ENCODE measurements at places on chromosomes 7 and 10. TPM values are rescaled to one million over a fixed set of nuclear protein-coding genes. Genes with fewer than 3 reads are reported as not detected.

DNA sequence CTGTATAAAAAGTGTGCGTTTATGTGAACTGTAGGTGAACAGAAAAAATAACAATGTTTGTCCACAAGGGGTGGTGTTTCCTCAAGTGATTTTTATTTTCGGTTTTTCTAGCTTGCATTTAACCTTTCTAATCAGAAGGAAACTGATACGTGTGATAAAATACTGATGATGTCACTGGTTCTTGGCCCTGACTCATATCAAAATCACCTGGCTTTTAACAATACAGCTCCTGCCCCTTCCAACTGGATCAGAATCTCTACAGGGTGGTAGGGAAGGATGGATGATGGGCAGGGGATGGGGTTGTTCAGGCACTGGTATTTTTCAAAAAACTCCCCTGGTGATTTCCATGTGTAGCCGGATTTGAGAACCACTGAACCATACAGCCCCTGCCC is 10.9 kb downstream of the NPFFR1 start:
- DNase-seq, result no peak

WEE2 gene
- total RNA-seq, result 0.12 TPM

DNA sequence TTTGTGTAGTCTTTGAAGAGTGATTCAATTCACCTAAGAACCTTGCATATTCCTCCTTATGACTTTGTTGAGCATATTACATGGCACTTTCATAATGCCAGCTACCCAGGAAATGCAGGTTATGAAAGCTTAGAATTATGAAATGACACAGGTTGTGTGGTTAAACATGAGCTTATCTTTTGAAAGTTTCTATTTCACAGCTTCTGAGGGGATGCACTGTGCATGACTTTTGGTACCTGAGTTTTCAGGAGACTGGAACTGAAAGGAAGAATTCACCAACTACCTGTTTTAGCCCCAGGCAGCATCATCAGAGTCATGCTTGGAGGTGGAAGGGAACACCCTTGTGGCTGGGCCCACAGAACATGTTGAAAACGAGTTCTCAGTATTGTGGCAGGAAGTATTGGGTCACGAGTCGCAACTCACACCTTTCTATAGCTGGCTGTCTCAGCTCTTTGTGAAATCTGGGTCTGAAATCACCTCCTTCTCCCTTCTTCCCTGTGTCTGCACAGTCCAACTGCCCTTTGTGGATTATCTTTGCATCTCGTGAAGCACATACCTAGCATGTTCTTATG is 228.2 kb downstream of the PTEN start:
- peak; percentile 76 for DNase-seq

ALKBH4 gene
- total RNA-seq, result 11.2 TPM

Data from activated T-helper 1 cell treated with anti-CD3 and anti-CD28 coated beads, Interleukin-12 subunit alpha, Interleukin-12 subunit beta, Interleukin-2, Interleukin-4 antibody, amounts not matched to agents 30 ng/mL and 10 ng/mL and 1 ng/mL, durations not matched to agents 14 hours and 24 hours and 36 hours (primary cell).